ENCODE measurements at places on chromosomes 6 and 20. TPM values are rescaled to one million over a fixed set of nuclear protein-coding genes. Genes with fewer than 3 reads are reported as not detected.

GRCh38 chr6:151154418-151154817, 85.3 kb upstream of the AKAP12 start:
- H3K27me3 ChIP-seq = peaks cover 7% of the 10 kb centered on the region
- H3K36me3 ChIP-seq = no peaks in the 10 kb centered on the region
- H3K27ac ChIP-seq = no peak overlapping the region
- H3K4me3 ChIP-seq = no peak overlapping the region

GRCh38 chr6:20353134-20353533, 48.5 kb upstream of the E2F3 start:
- H3K4me1 ChIP-seq = peaks cover 4% of the 10 kb centered on the region
- DNase-seq = no peak
- no peaks in the 10 kb centered on the region for H3K36me3 ChIP-seq
- no peak overlapping the region for H3K27ac ChIP-seq
- H3K27me3 ChIP-seq = peaks cover 8% of the 10 kb centered on the region

DNA sequence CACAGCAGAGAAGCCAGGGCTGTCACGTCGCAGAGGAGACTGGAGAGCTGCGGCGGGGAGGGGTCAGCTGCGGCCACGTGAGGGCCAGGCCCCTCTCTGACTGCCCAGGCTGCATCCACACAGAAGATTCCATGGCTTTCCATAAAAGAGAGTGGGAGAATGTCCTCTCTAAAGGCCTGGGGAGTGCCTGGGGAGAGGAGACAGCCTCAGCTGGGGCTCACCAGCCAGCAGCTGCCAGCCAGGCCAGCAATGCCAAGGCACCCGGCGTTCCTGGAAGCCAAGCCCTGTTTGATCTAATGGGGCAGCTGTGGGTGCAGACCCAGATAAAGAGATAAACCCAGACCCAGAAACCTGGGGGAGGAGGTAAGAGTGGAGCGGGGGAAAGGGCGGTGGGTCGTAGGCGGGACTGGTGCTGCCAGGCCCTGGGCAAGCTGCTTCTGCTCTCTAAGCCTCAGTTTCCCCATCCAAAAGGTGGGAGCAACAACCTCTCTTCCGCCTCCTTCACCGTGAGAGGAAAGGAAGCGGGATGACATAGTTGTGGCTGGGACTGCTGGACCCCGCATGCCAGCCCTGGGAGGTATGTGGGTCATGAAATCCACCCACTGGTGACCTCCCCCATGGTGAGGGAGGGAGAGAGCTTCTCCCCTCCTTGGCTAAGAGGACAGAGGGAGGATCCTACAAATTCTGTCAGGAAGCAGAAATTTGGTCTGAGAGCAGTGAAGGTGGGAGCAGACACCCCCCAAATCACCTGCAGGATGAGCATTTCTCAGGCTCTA, 3.1 kb upstream of the OSBPL2 start:
- H3K27ac ChIP-seq = no peak overlapping the region
- H3K36me3 ChIP-seq = peaks cover 2% of the 10 kb centered on the region
- DNase-seq = no peak
- H3K4me3 ChIP-seq = no peak overlapping the region
- peaks cover 3% of the 10 kb centered on the region for H3K27me3 ChIP-seq

DNA sequence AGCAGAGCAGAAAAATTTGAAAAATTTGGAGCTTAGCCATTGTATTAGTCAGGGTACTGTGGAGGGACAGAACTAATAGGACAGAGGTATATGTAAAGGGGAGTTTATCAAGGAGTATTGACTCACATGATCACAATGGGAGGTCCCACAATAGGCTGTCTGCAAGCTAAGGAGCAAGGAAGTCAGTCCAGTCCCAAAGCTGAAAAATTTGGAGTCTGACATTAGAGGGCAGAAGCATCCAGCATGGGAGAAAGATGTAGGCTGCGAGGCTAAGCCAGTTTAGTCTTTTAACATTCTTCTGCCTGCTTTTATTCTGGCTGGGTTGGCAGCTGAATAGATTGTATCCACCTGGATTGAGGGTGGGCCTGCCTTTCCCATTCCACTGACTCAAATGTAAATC, 82.0 kb downstream of the SMPDL3A start:
- H3K27me3 ChIP-seq = no peaks in the 10 kb centered on the region
- no peak for DNase-seq
- no peak overlapping the region for H3K27ac ChIP-seq
- H3K36me3 ChIP-seq = no peaks in the 10 kb centered on the region

DNA sequence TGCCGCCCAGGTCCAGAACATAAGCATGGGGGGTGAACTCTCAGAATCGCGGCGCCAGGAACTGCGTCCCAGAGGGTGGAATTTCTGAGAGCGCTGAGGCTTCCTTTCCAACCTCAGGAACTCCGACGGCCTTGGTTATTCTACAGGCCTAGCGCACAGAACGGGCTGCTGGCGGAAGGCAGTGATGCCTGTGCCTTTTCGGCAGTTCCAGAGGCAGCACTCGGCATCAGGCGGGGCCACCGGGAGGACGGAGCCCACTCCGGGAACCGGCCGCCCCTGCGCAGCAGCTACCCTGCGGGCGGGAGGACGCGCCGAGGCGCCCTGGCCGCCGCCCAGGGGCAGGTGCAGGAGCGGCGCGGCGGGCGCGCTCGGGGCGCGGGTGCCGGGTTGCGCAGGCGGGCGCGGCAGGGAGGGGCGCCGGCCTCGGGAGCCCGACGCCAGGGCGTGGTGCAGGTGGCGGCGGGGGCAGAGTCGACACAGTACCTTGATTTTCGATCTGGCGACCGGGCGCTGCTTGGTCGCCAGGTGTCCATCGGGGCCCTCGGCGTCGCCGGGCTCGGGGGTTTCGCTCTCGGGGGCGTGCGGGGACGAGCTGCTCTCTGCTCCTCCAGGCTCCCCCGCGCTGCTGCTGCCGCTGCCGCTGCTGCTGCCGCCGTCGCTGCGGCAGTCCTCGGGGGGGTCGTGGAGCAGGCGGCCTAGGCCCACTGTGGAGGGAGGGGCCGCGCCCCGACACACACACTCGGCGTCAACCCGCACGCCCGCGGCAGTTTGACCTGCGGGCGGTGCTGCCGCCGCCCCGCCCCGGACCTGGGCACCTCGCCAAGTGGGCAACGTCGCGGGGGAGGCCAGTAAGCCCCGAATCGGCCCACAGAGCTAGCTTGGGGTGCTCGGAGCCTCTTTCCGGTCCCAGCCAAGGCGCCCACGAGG, 1.3 kb downstream of the OVOL2 start:
- peaks cover 33% of the 10 kb centered on the region for H3K27me3 ChIP-seq
- H3K4me3 ChIP-seq = peak overlapping the region; percentile 81
- H3K36me3 ChIP-seq = no peaks in the 10 kb centered on the region
- H3K4me1 ChIP-seq = peaks cover 12% of the 10 kb centered on the region

DNA sequence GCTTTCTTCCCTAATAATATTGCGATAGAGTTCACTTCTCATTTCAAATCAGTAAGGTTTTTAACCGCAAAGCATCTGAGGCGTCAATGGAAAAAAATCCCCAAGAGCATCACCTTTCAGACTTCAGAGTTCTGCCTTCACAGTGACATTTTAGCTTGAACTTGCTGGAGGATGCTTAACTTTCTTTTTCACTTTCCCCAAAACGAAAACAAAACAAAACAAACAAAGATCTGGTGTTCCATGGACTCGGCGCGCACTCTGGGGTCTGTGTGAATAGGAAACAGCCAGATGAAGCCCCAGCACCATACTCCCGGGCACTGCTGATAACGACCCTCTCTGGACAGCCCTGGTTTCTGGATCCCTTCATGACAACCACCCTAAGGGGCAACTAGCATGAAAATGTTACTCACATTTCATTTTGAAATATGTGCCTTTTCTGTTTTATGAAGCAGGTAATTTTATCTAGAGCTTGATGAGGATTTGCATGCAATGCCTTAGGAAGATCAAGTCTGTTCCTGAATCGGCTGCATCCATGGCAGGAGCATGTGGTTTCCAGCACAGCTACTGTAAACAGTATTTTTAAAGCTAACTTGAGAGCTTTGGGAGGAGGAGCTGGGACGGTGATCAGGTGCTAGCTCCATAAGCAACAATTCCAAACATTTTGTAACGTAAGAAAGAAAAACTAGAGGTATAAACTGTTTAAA, 44.5 kb downstream of the RAMACL start:
- H3K36me3 ChIP-seq = peaks cover 7% of the 10 kb centered on the region
- H3K4me1 ChIP-seq = peaks cover 3% of the 10 kb centered on the region
- H3K27ac ChIP-seq = no peak overlapping the region
- DNase-seq = no peak

GRCh38 chr6:9467741-9468140, 947.1 kb downstream of the TFAP2A start:
- no peaks in the 10 kb centered on the region for H3K36me3 ChIP-seq
- no peaks in the 10 kb centered on the region for H3K27me3 ChIP-seq
- no peak overlapping the region for H3K4me3 ChIP-seq
- no peak overlapping the region for H3K27ac ChIP-seq

GRCh38 chr6:143885116-143885515, 20.8 kb downstream of the ZC2HC1B start:
- H3K27ac ChIP-seq = no peak overlapping the region
- no peaks in the 10 kb centered on the region for H3K27me3 ChIP-seq
- no peak for DNase-seq
- H3K4me3 ChIP-seq = no peak overlapping the region

GRCh38 chr6:35609588-35609987, 79.1 kb downstream of the FKBP5 start:
- no peak overlapping the region for H3K27ac ChIP-seq
- H3K4me3 ChIP-seq = no peak overlapping the region
- no peaks in the 10 kb centered on the region for H3K4me1 ChIP-seq
- no peaks in the 10 kb centered on the region for H3K27me3 ChIP-seq
- H3K36me3 ChIP-seq = peaks cover 3% of the 10 kb centered on the region

DNA sequence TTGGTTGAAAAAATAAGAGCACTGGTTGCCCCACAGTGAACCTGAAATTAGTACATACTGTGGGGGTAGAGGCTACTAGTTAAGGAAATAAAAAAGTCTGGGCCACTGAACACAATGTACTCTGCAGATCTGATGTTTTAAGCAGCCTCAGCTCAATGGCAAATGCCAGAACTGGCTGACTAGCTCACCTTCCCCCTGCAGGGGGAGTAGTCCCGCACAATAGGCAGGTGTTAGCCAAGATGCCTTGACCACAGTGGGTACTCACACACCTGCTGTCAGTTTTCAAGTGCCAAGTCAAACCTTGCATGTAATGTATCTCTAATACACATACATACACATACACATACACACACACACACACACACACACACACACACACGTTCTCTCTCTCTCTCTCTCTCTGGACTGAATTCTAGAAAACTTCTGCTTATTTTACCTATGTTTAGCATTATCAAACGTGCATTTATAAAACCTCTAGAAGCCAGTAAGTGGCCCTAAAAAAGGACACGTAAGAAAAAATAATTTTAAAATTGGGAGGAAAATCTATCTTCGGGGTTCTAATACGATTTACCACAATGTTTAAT, 36.1 kb downstream of the GMDS start:
- no peak overlapping the region for H3K27ac ChIP-seq
- H3K4me3 ChIP-seq = no peak overlapping the region
- no peaks in the 10 kb centered on the region for H3K27me3 ChIP-seq
- no peaks in the 10 kb centered on the region for H3K4me1 ChIP-seq
- no peaks in the 10 kb centered on the region for H3K36me3 ChIP-seq

- no peaks in the 10 kb centered on the region for H3K36me3 ChIP-seq
- H3K4me1 ChIP-seq = peaks cover 2% of the 10 kb centered on the region
- H3K4me3 ChIP-seq = no peak overlapping the region
- DNase-seq = no peak
- H3K27me3 ChIP-seq = peaks cover 10% of the 10 kb centered on the region
- no peak overlapping the region for H3K27ac ChIP-seq
These were observed 89.0 kb downstream of the SLC2A10 start for GRCh38 chr20:46798430-46798829.

GRCh38 chr6:146028851-146029572, at the start of gene GRM1:
TSS of gene GRM1 (plus strand) at chr6:146029062. CDS start at chr6:146029518, 456 bp downstream.
- peaks cover 53% of the 10 kb centered on the region for H3K27me3 ChIP-seq
- H3K36me3 ChIP-seq = no peaks in the 10 kb centered on the region
- H3K4me3 ChIP-seq = peak within 1 kb of the TSS; percentile 59
- no peak for DNase-seq
- no peak within 1 kb of the TSS for H3K27ac ChIP-seq

DNA sequence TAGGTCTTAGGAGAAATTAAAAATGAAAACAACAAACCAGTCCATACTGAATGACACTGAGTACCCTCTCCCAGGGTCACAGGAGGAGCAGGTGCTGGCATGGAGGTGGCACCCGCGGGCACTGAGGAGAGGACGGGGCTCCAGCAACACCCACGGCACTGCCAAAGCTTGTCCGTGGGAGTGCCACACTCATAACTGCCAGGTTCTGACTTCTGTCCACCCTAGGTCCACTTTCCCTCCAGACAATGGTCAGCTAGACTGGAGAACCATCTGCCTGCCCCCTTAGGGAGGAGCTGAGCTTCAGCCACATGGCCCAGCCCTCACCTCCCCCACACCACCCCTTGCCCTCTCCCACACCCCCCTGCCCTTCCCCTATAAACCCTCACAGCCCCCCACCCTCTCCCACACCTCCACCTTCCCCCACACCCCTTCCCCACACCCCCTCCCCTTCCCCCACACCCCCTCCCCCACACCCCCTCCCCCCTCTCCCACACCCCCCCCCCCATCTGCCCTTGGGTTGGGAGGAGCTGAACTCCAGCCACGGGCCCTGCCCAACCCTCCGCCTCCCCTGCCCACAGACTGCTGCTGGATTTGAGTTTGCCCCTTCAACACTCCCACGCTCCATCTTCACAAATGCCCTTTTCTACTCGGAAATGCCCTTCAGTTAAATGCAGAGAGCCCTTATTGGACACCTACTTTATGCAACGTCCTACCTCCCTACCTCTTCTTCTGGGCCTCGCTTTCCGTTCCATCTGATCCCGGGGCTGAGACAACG, 129.6 kb downstream of the TAF4 start:
- H3K27me3 ChIP-seq = peaks cover 4% of the 10 kb centered on the region
- H3K4me1 ChIP-seq = no peaks in the 10 kb centered on the region
- H3K27ac ChIP-seq = no peak overlapping the region
- no peaks in the 10 kb centered on the region for H3K36me3 ChIP-seq

GRCh38 chr20:1397710-1398109, 4.9 kb upstream of the FKBP1A start:
- no peak for DNase-seq
- no peaks in the 10 kb centered on the region for H3K36me3 ChIP-seq
- no peak overlapping the region for H3K27ac ChIP-seq
- no peak overlapping the region for H3K4me3 ChIP-seq
- H3K27me3 ChIP-seq = peaks cover 47% of the 10 kb centered on the region

GRCh38 chr6:82870582-82871172, 195.0 kb downstream of the UBE3D start:
- H3K27ac ChIP-seq = no peak overlapping the region
- H3K4me3 ChIP-seq = no peak overlapping the region
- H3K36me3 ChIP-seq = no peaks in the 10 kb centered on the region
- DNase-seq = no peak

DNA sequence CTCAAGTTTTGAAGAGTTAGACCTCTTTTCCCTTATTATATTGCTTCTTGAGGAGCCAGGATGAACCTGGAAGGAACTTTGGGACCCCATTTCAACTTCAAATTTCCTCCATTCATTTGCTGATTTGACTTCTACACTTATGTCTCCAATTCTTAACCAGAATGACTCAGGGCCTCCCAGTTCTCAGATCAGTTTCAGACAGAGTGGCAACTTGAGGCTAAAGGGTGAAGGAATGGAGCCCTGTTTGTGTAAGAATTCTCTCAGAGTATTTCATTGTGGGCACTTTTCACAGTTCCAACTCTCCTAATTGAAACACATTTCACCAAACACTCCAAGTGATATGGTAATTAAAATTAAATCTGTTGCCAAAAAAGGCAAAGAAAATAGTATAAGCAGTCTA, 109.0 kb upstream of the FLRT3 start:
- no peak overlapping the region for H3K27ac ChIP-seq
- no peak for DNase-seq
- H3K4me1 ChIP-seq = peaks cover 12% of the 10 kb centered on the region
- H3K27me3 ChIP-seq = no peaks in the 10 kb centered on the region
- H3K36me3 ChIP-seq = no peaks in the 10 kb centered on the region

The PTCRA gene
- not detected for total RNA-seq

The ULBP2 gene
- not detected for total RNA-seq

The STMND1 gene
- 0.22 TPM for total RNA-seq

The TFAP2D gene
- not detected for total RNA-seq

The DAAM2 gene
- total RNA-seq = 6.3 TPM

The HFE gene
- total RNA-seq = 1.1 TPM
